ENCODE measurements at places on chromosomes 7 and 10.

GRCh38 chr7:131529617-131530016 lies 26.8 kb downstream of the PODXL start:
- DNase-seq, result no peak

GRCh38 chr10:90462749-90463470 lies 394.9 kb downstream of the HTR7 start:
- no peak for DNase-seq

DNA sequence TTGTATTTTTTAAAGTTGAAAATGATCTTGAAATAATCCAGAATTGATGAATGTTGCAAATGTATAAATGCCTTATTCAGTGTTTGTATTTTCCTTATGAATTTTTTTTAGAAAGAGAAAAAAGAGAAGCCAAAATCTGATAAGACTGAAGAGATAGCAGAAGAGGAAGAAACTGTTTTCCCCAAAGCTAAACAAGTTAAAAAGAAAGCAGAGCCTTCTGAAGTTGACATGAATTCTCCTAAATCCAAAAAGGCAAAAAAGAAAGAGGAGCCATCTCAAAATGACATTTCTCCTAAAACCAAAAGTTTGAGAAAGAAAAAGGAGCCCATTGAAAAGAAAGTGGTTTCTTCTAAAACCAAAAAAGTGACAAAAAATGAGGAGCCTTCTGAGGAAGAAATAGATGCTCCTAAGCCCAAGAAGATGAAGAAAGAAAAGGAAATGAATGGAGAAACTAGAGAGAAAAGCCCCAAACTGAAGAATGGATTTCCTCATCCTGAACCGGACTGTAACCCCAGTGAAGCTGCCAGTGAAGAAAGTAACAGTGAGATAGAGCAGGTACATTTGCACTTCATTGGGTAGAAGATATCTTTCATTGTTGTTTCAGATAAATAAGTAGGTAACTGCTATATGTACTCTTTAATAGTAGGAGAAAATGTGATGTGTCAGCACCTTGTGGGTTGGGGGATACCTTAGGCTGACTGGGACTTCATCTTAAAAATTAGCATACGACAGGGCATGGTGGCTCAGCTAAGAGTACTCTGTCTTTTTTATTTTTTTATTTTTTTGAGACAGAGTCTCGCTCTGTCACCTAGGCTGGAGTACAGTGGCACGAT lies 3.9 kb downstream of the DDX21 start:
- no peak for DNase-seq

GRCh38 chr7:15015545-15016314 lies 113.2 kb upstream of the DGKB start:
- DNase-seq, result peak; percentile 7

GRCh38 chr10:121690152-121690848 lies 92.1 kb upstream of the FGFR2 start:
- DNase-seq, result no peak

- no peak for DNase-seq
These were observed 349.2 kb downstream of the HGF start for GRCh38 chr7:81420526-81421226.

GRCh38 chr10:20713420-20713819 lies 183.7 kb downstream of the NEBL start:
- DNase-seq, result no peak

Measured in GM13977 (cell line).